ENCODE measurements at places on chromosomes 2 and 18.

DNA sequence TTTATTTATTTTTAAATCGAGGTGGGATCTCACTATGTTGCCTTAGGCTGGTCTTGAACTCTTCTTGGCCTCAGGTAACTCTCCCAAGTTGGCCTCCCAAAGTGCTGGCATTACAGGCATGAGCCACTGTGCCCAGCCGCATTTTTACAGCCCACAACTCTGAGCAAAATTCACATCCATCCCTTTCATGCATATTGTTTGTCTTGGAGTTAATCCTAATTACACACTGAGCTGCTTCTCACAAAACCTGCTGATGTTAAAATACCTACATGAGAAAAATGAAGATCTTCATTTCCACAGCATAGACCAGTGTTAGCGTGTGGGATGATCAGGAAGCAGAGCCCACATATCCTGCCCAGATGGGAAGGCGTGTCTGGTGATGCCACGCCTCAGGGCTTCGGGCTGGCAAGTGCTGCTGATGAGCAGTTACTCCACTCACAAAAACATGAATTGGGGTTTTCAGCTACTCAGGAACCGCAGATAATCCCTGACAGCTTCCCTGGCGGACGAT, 14.6 kb downstream of the ITGB1BP1 start:
- no peak for DNase-seq

- no peak for DNase-seq
Observed at GRCh38 chr2:54599914-54600313, 123.5 kb upstream of the EML6 start.

DNA sequence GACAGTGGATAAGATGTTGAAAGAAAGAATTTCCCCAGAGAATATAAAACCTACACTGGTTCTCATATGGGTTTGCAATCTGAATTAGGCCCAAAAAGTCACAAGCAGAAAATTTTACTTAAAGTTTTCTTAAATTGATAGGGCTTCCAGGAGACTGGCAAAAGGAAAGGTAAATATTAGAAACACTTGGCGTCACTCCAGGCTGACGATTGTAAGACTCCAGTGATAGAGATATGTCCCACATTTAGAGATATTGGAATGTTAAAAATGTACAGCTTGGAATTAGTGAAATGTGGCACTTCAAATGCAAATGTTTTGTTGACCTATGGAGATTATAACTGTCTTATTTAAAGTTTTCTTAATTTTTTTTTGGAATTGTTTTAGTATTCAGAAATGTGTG, 14.0 kb downstream of the YIPF4 start:
- no peak for DNase-seq

- no peak for DNase-seq
Observed at GRCh38 chr2:215895330-215895729, 118.0 kb downstream of the MREG start.

DNA sequence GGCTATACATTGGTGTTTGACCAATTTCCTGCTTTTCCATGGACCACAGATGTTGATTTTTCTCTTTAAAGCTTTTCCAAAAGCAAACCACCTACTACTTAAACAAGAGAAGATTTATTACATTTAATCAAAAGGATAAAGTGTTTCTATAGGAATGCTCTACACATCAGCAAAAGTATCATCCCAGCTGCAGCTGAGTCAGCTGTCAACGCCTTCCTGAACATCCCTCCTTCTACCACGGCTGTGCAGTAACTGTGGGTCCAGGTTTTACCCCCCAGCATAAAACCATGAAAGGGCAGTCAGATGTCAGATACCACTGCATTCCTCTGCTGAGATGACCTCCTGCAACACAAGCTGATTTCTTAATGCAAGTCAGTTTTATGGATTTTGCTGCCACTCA, 524.5 kb upstream of the MEX3C start:
- no peak for DNase-seq

DNA sequence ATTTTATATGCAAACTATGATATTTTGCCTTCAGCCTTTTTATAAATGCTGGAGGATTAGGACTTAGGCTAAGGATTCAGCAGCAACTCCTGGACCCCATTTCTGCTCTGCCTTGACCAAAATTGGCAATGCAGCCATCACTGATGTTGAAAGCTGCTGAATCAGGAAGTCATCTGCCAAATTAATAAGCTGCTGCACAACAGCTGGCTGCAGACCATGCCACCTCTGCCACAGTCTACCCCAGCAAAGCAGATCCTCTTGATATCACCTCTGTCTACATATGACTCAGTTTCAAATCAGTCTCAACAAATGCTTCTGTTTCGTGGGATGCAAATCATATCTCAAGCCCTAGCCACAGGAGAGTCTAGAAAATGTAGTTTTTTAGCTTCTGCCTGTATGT, 7.1 kb upstream of the SOS1 start:
- DNase-seq = peak; percentile 56

DNA sequence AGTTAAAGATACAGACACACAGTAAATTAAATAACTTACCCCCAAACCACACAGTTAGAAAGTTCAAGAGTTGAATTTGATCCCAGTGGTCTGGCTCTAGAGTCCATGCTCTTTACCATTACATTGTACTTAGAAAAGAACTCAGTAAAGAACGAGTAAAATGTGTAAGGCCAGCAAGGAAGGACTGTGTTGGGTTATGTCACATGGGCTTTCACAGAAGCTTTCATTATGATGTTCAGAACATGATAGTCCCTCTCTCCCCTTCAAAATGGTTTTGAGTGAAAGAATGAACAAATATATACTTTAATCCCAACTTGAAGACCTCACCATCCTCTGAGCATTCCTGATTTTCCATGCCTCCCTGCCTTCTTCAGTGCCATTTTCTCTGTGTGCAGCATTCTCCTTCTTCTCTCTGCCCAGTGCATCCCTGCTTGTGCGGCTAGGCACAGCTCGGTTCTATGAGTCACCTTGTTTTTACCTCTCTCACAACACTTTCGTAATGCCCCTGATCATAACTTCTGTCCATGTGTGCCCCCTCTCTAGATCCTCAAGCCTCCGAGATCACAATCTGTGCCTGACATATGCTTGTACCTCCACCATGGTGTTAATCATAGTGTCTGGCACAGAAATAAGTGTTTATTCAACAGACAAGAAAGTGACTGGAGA, 22.0 kb downstream of the RASGRP3 start:
- no peak for DNase-seq

DNA sequence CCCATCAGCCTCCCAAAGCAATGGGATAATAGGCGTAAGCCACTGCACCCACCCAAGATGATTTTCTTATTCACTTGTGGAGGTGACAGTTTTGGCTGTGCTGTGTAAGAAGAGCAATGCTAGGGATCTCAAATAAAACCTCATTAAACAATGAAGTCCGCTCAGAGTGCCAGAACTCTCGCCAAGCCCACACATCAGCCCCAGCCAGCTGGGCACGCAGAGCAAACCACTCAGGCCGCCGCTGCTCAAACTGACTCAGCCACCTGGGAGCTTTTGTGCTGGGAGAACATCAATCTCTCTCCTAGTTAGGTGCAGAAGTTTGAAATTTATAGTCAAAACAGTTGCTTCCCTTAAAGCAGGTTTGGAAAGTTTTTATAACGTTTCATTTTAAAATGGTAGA, 47.6 kb downstream of the RNF152 start:
- DNase-seq = no peak

- DNase-seq = peak; percentile 84
Observed at GRCh38 chr2:15142069-15142689, 419.0 kb downstream of the NBAS start.

DNA sequence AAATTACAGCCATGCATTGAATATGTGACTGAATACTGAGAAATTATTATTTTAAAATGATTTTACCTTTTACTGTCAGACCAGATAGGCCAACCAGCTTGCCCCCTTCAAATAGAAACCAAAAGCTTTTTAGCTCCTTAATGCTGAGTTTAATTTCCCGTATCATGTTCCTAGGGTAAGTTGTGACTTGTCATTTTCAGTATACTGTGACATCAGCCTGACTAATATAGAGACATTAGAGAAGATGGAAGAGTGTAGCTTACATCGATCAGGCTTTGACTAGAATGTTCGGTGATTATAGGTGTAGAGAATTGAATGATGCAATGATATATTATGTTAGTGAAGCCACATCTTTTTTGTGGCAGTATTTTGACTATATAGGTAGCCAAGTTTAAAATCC, 50.6 kb upstream of the ZEB2 start:
- no peak for DNase-seq

- no peak for DNase-seq
Observed at GRCh38 chr2:197251163-197251562, 59.4 kb downstream of the ANKRD44 start.

DNA sequence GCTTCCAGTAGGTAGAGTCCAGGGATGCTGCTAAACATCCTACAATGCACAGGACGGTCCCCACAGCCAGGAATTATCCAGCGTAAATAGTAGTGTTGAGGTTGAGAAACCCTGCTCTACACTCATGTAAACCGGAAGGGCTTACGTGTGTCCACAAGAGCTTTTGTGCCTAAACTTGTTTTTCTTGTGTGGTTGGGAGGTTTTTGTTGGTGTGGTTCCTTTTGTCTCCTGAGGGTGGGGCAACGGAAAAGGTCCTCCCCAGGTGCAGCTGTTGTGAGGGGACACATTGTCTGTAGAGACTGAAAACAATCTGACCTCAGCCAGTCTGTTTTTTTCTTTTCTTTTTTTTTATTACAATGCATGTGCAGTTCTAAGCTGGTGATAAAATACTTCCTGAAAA, 72.7 kb upstream of the MGAT5 start:
- no peak for DNase-seq

- DNase-seq = no peak
Observed at GRCh38 chr18:78770139-78770822, 209.3 kb upstream of the SALL3 start.

Data from CD4-positive, alpha-beta T cell (primary cell).